ENCODE measurements at places on chromosomes 6 and 20.

DNA sequence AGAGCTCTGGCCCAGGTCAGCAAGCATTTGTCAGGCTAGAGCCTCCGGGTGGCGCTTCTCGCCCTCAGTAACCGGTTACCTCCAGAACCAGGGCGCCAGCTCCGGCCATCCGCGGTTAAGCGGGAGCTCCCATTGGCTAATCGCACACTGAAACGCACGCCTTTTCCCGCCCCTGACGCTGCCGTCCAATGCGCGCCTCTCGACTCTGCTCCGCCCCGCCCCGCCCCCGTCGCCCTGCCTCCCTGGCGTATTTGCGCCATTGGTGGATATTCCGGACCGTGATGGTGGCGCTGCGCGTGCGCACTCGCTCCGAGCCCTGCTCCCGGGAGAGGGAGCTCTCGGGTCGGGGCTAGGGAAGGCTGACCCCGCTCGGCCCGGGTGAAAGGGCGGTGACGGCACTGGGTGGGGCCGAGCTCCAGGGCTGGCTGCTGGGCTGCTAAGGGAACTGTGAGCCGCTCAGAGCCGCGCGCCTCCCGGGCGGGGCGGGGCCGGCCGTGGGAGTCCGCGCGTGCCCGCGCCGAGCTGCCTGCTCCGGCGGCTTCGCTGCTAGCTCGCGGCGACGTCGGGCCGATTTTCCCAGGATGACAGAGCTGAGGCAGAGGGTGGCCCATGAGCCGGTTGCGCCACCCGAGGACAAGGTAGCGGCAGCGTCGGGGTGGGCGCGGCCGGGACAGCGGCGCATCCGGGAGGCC is at the start of gene CDS2:
TSS of gene CDS2 (plus strand) at position 497 of the 692 bp plus-strand sequence. CDS start at position 582, 85 bp downstream.
- peak; percentile 100 for DNase-seq

DNA sequence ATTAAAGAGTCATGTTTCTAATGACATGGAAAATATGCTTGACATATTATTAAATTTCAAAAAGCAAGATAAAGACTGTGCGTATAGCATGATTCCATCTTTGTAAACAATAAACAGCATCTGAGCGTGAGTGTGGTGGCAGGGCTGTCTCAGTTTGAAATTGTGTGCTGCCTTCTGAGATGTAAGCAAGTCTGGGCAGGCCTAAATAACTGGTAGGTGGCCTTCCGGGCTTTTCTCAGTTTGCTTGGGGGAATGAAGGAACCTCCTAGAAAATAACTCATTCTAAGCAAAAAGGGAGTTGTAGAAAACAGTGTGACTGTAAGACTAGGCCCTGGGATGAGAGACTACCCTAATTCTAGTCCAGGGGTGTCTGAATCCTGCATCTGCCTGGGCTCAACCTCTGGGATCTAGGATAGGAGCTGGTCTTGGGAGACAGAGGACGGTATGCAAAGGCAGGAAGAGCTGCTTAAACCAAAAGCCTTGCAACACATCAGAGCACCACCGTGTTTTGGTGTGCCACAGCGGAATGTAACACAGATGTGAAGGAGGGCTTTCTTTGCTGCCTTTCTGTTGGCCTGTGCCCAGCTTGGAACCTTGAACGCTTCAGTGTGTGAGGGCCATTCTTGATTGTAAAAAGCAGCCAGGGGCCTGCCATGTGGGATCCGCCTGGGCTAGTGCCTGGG is 63.5 kb upstream of the L3MBTL3 start:
- no peak for DNase-seq

DNA sequence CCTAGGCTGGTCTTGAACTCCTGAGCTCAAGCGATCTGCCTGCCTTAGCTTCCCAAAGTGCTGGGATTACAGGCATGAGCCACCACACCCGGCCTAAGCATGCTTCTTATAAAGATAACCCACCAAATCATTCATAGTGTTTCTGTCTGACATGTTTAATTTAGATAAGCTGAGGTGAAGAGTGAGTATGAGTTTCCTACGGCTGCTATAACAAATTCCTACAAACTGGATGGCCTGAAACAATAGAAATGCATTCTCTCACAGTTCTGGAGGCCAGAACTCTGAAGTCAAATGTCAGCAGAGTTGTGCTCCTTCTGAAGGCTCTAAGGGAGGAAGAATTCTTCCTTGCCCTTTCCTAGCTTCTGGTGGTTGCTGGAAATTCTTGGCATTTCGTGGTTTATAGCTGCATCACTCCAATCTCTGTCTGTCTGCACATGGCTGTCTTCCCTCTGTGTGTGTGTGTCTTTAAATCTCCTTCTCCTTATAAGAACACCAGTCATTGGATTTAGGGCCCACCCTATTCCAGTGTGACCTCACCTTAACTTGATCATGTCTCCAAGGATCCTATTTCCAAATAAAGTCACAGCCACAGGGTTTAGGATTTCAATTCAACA is 29.9 kb downstream of the MAPK13 start:
- DNase-seq: no peak

DNA sequence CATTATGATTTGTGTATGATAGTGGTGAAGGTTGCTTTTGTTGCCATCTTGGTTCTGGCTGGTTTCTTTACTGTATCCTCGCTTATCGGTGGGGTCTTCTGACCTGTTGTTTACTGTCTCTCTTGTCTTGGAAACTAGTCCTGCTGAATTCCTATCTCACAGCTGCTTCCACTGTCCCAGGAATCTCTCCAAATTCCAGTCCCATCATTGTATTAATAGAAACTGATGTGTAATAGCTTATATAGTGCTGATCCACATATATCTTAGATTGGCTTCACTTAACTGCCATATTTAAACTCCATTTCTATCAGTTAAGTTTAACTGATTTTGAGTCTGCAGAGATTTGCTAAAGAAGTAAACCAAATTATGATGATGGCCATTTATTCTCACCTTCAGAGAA is 5.9 kb downstream of the GTF2H5 start:
- DNase-seq: no peak

DNA sequence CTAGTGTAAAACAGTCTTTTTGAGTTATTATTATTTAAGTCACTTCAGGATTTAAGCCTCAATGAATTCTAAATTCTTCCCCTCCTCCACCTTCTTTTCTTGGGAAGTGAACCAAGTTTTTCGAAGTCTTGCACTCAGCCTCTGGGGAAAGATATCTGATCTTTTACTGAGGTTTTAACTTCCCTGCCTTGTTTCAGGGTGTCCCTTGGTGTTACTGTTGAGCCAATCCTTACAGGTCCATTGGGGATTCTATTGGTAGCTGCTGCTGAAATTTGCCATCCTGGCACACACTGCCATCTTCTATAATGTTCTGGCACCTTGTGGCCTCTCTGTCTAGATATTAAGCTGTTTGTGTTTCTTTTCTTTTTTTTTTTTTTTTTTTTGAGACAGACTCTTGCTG is 31.7 kb downstream of the BEND6 start:
- DNase-seq: no peak

GRCh38 chr6:138972226-138972665 is 15.8 kb downstream of the REPS1 start:
- no peak for DNase-seq

DNA sequence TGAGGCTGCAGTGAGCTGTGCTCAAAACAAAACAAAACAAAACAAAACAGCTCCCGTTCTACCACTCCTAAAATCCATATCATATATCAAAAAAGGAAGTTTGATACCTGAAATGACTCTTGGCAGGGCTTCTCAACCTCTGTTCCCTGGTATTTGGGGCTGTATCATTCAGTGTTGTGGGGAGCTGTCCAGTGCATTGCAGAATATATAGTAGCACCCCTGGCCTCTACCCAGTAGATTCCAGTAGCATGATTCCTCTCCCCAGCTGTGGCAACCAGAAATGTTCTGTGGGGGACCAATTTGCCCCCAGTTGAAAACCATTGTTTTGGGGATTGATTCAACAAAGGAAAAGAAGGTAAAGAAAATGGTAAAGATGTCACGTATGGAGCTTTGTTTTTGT is 238.9 kb downstream of the PRL start:
- no peak for DNase-seq

DNA sequence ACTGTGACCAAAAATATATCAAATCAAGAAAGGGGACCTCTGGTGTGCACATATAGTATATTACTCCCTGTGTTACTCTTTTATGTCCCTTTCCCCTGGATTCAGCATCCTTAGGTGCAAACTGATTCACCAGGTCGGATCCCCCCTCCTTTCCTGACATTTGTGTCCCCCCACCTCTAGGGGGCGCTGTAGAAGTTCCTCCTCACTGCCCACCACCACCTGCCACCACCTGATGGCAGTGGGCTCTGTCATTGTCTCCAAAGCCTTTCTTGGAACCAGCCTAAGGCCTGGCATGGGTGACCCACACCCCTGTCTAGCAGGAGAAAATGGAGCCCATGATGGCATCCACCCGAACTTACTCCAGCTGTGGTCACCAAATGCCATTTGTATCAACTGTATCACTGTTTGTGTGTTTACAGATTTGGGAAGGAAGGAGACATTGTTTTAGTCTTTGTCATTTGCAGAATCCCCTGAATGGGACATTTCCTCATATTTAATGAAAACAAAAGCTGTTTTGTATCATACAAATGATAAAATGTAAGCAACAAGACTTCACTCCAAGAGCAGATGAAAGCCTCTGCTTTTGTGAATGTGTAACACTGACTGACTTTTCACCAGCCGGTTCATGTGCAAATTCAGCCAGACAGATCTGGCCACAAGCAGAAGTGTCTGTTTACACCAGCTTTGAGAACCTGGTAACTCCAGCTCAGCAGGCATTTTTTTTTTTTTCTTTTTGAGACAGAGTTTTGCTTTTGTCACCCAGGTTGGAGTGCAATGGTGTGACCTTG is 66.2 kb downstream of the ARMC2 start:
- peak; percentile 10 for DNase-seq

DNA sequence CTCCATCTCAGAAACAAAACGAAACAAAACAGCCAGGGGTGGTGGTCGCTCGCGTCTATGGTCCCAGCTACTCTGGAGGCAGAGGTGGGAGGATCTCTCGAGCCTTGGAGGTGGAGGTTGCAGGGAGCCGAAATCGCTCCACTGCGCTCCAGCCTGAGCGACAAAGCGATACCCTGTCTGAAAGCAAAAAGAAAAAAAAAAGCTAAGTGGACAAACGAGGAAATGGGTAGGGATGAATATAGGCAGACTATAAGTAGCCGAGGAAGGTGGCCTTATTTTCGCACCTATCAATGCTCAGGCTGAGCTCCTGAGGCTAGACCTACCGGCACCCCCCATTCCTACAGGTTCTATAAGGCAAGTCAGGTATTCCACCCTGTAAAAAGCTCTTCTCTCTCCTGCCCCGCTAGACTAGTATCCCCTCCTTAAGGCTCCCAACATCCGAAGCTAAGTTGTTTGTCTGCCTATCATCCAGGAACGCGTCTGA is 650 bp upstream of the CASP8AP2 start:
- no peak for DNase-seq

GRCh38 chr20:8050157-8050837 is 30.7 kb upstream of the TMX4 start:
- no peak for DNase-seq

DNA sequence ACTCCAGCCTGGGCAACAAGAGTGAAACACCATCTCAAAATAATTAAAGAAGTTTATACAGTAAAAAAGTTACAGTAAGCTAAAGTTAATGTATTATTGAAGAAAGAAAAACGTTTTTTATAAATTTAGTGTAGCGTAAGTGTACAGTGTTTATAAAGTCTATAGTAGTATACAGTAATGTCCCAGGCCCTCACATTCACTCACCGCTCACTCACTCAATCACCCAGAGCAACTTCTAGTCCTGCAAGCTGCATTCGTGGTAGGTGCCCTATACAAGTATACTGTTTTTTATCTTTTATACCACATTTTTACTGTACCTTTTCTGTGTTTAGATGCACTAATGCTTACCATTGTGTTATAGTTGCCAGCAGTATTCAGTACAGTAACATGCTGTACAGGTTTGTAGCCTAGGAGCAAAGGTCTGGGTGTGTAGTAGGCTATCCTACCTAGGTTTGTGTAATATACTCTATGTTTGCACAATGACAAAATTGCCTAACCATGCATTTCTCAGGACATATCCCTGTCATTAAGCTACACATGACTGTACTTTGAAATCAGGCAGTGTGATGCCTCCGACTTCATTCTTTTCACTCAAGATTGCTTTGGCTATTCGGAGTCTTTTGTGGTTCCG is 16.7 kb downstream of the MGME1 start:
- DNase-seq: no peak

GRCh38 chr20:574297-574942 is 30.8 kb upstream of the CSNK2A1 start:
- DNase-seq: no peak

GRCh38 chr20:64029293-64030117 is 6.5 kb upstream of the C20orf204 start:
- DNase-seq: no peak

- no peak for DNase-seq
Measured at GRCh38 chr6:71125216-71125615, 163.4 kb upstream of the OGFRL1 start.

DNA sequence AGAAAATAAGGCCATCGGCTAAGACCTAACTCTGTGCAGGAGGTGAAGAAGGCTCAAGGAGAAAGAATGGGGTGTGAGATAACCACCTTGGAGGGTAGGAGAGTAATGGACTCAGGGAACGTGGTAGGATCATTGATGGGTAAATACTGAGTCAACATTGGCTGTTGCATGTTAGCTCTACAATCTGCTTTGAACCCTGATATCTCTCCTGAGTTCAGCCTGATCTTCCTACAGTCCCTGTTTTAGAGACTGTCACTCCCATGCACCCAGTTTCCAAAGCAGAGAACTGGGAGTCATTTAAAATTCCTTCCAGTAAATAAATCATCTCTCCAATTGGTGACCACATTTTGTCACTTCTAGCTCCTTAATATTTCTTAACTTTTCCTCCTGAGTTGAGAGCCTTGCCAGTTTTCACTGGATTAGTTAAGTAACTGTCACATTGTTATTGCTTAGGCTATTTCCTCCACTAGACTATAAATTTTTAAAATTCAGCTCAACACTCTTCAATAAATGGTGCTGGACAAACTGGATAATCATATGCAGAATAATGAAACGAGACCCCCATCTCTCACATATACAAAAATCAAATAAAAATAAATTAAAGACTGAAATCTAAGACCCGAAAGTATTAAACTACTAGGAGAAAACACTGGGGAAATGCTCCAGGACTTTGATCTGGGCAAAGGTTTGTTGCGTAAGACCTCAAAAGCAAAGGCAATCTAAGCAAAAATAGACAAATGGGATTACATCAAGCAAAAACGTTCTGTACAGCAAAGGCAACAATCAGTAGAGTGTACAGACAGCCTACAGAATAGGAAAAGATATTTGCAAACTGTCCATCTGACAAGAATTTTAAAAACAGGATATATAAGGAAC is 138.9 kb upstream of the TMEM170B start:
- DNase-seq: no peak

- DNase-seq: no peak
Measured at GRCh38 chr20:5910186-5910585, 40.1 kb downstream of the TRMT6 start.

- DNase-seq: no peak
Measured at GRCh38 chr6:159279790-159280277, 110.6 kb downstream of the FNDC1 start.

- DNase-seq: no peak
Measured at GRCh38 chr6:25403150-25403549, 124.0 kb downstream of the CARMIL1 start.

GRCh38 chr6:107523054-107523791 is 33.3 kb downstream of the SOBP start:
- DNase-seq: no peak

- no peak for DNase-seq
Measured at GRCh38 chr6:143397227-143398222, 53.0 kb downstream of the ADAT2 start.
